ENCODE measurements at places on chromosomes 3 and 15.

DNA sequence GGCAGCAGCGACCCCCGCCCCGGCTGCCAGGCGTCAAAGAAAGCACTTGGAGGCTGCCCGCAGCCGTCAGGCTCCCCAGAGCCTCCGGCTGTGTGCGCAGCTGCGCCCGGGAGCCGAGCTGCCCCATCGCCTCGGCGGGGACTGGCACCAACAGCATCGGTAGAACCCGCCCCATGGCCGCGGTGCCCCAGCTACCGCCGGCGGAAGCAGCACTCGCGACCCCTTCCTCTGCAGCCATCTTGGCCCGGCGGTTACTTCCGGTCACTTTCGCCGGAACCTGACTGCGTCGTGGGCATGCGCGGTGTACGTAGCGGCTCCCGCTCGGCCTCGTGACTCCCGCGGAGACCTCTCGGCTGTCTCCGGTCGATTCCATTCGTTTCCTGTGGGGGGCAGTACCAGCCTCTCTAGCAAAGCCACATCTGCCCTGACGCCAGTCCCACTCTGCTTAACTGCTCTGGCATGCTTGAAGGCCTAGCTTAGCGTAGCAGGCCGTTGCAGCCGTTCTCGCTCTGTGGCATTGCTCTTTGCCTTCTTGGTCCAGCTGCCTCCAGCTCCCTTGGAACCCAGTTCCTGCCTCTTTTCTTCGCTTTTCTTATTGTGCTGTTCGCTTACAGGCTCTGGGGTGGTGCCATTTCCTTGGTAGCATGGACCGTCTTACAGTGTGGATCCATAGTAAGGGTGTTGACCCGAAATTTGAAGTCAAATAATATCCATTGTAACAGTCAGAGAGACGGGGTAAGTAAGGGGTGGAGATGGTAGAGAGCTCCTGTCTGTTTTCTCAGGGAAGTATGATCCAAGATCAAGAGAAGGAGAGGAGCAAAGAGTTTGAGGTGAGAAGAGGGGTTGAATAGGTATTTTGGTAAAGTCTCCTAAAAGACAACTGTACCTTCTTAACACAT lies at the start of gene SPG11:
TSS of gene SPG11 (minus strand) at position 253 of the 899 bp plus-strand sequence. CDS start at position 238, 15 bp downstream.
- DNase-seq = peak; percentile 95

- DNase-seq = no peak
These were observed 9.0 kb upstream of the IGDCC4 start for GRCh38 chr15:65431731-65432130.

DNA sequence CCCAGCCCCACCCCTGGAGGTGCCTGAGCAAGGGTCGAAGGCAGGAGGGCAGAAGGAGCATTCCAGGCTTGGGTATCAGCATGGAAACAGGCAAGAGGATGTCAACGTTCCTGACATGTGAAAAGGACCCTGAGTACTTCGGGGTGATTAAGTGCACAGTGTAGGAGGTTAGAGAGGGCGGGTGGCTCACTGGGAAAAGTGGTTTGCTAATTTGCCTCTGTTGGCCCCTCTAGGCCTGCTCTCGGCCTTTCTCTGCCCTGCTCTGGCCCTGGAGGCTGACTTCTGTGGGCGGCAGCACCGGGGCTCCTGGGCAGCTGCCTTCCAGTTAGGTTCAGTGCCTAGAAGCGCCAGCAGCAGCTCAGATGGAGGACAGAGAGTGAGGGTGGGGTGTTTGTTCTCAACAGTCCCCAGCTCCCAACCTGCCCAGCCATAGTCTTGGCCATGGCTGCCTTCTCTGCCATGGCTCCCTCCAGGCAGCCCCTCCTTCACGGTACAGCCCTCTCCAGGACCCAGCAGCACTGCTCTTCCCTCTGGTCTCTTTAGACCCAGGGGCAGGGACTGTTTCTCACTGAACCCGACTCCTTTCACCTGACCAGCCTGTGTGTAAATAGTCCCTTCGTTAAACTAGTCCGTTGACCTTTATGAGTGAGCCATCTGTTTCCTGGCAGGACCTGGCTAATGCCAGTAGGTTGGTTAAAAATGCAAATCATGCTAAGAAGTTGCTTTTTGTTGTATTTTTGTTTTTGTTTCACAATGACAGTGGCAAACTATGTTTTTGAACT lies 107.1 kb upstream of the TPM1 start:
- no peak for DNase-seq

DNA sequence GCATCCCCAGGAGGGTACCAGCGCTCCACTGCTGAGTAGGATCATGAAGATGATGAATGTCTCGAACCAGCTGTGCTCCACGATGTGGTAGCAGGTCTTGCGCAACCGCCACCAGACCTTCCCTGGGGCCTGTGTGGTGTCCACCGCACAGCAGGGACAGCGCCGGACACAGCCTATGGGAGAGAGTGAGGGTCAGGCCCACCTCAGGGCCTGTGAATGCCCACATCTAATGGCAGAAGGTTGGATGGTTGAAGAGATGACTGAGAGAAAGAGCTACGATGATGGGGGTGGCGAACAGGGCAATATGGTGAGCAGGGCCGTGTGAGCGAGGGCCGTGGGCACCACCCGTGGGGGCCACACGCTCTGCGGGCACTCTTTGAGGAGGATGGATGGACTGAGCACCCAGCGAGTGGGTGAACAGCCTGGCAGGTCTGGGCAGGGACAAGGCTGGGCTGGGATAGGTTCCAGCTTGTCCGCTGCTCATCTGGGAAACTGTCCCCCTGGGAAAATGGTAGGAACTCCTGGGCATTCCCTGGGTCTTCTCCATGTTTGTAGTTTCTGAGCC lies 74.1 kb downstream of the SCN5A start:
- DNase-seq = no peak

DNA sequence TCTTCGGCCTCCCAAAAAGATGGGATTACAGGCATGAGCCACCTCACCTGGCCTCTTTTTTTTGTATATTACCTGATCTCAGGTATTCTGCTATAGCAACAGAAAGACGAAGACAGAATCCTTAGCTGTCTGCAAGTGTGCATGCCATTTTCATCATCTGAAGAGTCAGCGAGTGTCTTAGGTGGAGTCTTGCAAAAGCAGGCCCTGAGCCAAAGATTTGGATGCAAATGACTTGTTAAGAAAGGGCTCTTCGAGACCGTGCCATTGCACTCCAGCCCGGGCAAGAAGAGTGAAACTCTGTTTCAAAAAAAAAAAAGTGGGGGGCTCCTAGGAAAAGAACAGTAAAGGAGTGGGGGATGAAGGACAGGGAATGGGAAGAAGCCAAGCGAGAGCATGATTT lies 10.2 kb upstream of the TRIM69 start:
- DNase-seq = no peak

GRCh38 chr3:45765266-45765851 lies 31.0 kb downstream of the SLC6A20 start:
- DNase-seq = no peak

DNA sequence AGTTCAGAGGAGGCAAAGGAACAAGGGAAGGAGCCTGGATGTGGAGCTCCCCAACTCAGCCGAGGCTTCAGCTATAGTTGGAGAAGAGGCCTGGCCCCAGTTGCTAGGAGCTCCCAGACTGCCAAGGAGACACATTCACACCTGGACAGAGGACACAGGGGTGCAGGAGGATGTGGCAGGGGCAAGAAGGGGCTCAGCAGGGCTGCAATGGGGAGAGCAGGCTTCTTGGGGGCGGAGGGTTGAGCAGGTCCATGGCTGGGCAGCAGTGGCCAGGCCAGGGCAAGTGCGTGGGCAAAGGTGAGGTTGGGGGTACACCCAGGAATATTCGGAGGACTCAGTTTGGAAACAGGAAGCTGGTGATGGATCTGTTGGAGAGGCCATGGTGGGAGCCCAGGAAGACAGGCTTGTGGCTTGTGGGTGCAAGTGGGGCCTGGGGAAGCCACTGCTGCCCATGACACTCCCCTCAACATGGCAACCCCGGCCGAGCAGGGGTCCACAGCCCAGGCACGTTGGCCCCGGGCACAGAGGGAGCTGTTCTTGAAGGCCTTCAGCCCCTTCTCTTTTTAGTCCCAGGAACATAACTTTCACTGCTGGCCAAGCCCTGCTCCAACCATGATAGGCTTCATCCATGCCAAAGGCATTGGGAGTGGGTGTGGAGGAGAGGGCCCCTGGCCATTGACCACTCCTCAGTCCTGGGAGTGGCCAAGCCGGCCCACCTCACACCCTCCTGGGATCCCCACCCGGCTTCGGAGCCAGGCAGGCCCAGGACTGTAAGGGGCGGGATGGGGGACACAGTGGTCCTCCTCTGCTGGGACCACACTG lies 33.3 kb downstream of the TSPAN3 start:
- no peak for DNase-seq

- no peak for DNase-seq
These were observed 106.4 kb upstream of the SLC2A2 start for GRCh38 chr3:171132873-171133272.

GRCh38 chr3:52062505-52062904 lies 6.1 kb upstream of the DUSP7 start:
- DNase-seq = no peak

GRCh38 chr3:139473155-139473771 lies 3.1 kb downstream of the RBP2 start:
- no peak for DNase-seq

DNA sequence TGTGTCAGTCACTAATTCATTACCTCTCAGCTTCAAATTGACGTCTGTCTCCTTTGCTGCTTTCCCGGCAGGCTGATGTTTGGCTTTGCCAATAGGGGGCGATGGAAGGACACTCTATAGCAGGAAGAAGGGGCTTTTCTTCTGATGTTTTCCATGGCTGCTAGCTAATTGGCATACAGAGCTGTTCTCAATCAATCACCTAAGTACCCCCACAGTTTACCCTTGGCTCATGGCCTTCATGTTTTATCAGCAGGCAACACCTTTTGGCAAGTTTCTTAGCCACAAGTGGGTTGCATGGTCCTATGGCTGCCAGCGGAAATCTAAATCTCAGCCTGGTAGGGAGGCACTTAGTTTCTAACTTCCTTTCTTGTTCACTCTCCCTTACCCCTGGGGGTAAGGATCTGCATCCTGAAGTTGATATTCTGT lies 45.0 kb downstream of the ESYT3 start:
- no peak for DNase-seq
